ENCODE measurements at places on chromosomes 3 and 15.

DNA sequence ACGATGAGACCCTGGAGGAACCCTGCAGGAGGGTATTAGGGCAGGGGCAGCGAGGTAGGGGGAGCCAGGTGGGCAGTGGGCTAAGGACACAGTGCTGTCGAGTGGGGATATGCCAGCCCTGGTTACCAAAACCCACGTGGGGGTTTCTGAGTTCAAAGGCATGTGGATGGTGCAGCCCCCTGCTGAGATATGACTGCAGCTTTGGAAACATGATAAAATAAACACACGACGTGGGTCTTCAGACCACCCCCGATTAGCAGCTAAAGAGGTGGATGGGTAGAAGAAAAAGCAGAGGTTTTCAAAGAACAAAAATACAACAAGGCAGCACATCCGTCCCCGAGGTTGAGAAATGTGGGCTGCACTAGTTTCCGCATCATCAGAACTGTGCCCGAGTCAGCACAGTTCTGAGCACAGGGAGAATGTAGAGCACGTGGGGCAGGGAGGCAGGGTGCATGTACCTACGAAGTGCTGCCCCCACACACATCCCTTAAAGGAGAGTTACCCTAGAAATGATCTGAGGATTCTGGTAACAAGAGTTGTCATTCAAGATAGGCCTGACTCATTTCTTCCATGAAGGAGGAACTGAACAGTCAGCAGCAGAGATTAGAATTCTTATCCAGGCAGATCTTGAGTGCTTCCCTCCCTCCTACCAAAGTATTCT is 121.3 kb downstream of the RPLP1 start:
- DNase-seq: peak; percentile 56

DNA sequence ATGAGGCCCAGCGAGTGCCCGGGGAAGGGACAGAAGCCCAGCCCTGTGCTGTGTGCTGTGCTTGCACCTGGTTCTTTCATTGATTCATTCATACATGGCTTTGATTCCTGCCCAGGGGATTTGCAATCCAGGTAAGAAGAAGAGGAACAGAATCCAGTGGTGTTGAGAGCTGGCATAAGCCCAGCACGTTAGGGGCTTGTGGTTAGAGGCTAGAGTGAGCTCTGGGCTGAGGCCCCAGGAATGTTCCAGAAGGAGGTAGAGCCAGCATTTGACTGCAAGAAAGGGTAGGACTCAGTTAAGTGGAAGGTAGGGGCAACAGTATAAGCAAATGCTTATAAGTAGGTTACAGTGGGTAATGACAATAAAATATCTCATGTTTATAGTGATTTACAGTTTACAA is 2.3 kb downstream of the VWA5B2 start:
- no peak for DNase-seq

- no peak for DNase-seq
Measured at GRCh38 chr3:188082031-188082430, 71.9 kb upstream of the LPP start.

GRCh38 chr15:65384895-65385869 is 7.4 kb upstream of the IGDCC3 start:
- DNase-seq: peak; percentile 80
